ENCODE measurements at places on chromosomes 2 and 18. TPM values are rescaled to one million over a fixed set of nuclear protein-coding genes. Genes with fewer than 3 reads are reported as not detected.

KCNG2 gene
- total RNA-seq: 0.31 TPM

CHRNG gene
- 0.16 TPM for total RNA-seq

UGT1A5 gene
- total RNA-seq: not detected

SLC35F5 gene
- total RNA-seq: 173 TPM

RAB27B gene
- 35.1 TPM for total RNA-seq

All from occipital lobe (tissue), 3 donors.